H7 (cell line): ENCODE measurements at places on chromosomes 11 and 22. TPM values are rescaled to one million over a fixed set of nuclear protein-coding genes. Genes with fewer than 3 reads are reported as not detected.

The CD44 gene
- total RNA-seq: 9.4 and 11.4 TPM in 2 replicates

GRCh38 chr11:104907521-104908185 is 9.4 kb upstream of the CASP12 start:
- no peak for DNase-seq

DNA sequence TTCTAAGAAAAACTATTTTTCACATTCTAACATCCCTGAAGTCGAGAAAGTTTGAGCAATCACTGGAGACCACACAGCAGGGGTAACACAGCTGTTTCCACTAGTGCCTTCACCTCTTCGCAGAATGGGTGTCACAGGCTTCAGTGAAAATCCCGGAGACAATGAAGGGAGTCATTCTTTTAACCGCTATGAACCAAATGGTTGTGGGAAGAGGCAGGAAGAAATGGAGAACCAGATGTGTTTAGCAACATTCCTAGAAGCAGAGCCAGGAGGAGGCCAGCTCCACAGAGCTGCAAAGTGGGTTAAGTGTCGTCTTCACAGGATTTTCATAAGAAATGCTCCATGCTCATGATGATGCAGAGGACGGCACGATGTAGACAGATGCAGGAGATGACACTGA is 221.1 kb downstream of the LARGE1 start:
- DNase-seq: no peak

- peak; percentile 92 for DNase-seq
These were observed 36.2 kb downstream of the TBC1D22A start for GRCh38 chr22:46798366-46799350.

DNA sequence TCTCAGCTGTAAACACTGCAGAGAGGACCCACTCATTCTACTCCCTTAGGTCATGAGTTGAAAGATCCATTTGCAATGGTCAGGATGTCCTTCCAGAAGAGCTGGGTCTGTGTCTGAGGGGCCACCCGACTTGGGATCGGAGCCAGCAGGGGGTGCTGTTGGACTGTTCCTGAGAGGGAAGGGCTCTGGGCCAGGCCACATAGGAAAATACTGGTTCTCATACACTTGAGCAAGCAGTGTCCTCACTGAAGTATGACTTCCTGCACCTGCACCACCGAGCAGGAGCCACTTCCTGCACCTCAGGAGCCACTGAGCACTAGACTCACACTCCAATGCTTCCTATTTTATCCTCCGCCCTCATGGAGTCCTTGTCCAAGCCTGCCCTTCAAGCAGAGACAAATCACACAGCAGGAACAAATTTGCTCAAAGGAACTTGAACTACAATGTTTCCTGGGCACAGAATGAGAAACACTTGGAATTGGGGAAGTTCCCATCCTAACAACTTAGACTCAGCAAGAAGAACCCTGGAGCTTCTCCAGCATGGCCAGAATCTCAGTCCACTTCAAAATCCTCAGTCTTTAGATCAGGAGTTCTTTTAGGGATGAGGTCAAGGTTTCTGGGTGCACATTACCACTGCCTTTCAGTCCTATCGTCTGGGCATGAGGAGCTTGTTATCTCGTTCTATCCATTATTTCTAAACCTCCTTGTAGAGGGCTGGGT is 36.6 kb upstream of the VPREB1 start:
- DNase-seq: peak; percentile 82

The VWCE gene
- total RNA-seq: 0.85 and 1.1 TPM in 2 replicates
